ENCODE measurements at places on chromosomes 5 and 9.

DNA sequence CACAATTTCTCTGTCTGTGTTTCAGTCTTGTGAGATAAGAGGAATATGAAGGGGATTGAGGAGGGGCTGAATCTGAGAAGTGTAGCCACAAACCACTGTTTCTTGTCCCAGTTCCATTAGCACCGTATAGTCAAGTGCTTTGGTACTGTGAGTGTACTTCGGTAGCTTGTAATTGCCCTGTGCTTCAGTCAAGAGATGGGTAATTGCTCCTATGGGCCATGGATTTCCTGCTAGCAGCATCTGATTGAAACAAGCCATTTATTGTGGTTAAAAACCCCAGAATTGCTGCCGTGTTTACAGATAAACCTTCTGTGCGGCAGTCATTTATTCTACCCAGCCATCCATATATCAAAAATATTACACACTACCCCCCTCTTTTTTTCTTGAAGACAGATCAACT is 98.6 kb downstream of the MAT2B start:
- no peak for DNase-seq

DNA sequence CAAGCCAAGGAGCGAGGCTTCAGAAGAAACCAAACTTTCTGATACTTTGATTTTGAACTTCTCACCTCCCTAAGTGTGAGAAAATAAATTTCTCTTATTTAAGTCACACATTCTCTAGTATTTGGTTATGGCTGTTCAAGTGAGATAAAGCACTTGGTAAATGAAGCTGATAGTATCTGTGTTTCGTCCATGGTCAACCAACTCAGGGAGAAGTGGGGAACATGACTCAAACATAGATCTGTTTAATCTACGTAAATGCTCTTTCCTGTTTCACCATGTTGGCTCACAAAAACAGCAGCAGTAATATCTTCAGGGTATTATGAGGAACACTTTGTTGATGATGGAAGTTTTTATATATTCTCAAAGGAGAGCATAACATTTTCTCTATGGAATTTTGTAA is 2167.2 kb upstream of the C9orf72 start:
- no peak for DNase-seq

GRCh38 chr9:10026443-10026984 is 586.3 kb downstream of the PTPRD start:
- no peak for DNase-seq

- no peak for DNase-seq
Measured at GRCh38 chr5:107247427-107247826, 423.3 kb downstream of the EFNA5 start.

DNA sequence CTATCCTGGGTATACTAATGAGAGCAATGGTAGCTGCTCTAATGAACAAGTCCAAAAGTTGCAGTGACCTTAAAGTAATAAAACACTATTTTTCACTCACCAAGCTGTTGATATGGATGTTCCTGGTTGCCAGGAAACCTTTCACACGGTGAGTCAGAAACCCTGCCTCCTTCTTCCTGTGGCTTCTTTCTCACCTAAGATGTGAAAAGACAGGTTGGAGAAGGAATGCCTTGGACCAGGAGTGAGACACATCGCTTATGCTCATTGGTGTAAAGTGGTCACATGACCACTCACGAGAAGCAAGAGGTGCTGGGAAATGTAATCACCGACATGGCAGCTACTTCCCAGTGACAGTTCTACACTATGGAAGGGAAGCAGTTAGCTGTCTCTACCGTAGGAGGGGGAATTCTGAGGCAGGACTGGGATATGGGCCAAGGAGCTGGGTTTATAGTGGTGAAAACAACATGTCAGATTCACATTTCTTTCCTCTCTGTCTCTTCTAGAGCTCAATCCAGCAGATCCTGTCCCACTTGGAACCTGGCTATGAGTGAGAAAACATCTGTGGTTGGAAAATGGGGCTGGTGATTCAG is 320.4 kb upstream of the KLF4 start:
- DNase-seq: no peak

DNA sequence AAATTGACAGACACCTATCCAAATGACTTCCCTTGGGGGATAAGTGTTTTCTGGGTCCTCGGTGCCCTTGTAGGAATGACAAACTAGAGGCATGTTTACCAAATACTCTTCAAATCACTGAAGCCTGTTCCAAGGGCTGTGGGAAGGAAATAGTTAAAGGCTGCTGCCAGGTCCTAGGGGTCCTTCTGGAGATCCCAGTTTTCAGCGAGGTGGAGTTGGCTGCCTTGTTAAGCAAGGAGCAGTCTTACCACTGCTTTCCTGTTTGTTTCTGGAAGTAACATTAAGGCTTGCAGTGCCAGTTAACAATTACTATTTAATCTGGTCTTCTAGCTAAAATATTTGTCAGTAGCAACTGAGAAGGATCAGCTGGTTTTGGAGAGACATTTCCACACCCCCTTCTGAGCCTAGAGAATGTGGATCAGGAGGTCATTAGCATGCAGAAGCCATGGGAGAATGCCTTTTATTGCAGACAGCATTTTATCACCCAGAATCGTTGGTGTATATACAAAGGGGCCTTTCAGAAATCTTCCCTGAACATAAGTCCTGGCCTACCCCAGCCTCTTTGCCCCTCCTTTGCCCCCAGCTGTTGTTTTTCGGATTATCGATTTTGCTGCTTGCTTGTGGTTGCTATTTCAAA is 238.8 kb downstream of the DMAC1 start:
- DNase-seq: no peak

DNA sequence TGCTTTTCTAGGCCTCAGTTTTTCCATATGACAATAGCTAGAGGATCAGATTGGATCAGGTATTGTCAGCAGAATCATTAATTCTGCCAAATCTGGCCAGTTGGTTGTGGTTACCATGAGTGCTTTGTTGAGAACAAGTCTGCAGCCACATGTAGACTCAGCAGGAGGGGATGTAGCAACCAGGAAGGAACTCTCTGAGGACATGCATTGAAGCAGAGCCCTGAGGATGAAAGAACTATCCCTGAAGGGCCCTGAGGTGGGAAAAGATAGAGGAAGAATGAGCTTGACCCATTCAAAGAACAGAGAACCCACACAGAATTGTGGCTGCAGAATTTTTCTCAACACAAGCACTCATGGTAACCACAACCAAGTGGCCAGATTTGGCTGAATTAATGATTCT is 60.1 kb upstream of the AFAP1L1 start:
- DNase-seq: no peak

DNA sequence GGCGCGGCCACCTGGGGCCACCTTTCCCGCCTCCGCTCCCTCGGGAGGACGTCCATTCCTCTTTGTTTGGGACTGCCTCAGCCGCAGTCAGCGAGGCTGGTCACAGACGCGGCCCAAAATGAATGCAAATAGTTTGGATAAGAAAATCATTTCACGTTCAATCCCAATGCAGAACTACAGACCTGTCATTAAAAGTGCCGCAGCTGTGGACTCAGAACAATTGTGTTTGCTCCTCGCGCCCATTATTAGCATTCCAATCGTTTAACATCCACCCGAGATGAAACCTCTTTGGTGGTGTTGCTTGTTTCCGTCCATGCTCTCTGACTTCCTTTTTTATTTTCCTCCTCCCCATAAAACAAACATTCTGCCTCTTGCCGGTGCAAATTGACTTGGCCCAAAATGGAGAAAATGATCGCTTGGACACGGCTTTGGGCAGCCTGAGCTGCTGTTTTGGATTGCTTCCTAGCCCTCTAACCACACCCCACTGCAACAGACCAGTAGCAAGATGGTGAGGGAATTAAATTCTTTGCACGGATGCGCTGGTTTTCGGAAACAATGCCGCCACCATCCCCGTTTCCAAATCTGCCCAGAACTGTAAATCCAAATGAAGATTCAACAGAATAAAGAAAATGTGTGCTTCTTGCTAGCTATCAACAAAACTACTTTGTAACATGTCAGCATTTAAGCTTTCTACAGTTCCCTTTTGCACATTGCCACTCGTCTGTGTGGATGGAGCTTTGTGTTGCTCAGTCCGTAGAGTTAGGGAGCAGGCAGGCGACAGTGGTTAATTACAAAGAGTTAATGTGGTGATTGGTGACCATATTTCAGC is 784 bp downstream of the NLN start:
- peak; percentile 60 for DNase-seq

DNA sequence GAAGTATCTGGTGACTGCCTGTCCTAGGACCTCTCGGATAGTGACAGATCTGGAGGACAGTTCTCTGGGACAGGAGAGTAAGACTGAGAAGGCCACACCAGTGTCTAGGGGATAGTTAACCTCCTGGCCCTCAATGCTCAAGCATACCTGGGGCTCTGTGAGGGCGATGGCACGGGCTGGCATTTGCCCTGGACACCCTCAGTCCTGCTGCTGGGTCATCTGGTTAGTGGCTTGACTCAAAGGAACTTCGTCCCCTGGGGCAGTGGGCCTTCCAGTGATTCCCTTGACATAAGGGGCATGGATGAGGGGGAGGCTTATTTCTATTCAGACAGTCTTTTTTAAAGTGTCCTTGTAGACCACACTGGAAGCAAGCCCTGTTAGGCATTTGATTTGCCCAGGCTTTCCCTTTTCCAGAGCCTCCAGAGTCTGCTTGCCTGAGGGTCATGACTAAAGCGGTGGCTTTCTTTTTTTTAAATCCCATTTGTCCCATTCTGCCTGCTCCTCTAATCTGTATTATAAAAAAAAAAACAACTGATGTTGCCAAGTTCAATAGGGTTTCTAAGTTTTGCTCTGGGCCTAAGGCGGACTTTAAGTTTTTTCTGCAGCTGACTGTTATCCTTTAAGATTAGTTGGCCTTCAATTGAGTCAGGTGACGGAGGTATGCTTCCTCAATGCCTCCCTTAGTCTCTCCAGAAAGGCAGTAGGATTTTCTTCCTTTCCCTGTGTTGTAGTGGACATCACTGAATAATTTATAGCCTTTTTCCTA is 2083.5 kb upstream of the C9orf72 start:
- no peak for DNase-seq

DNA sequence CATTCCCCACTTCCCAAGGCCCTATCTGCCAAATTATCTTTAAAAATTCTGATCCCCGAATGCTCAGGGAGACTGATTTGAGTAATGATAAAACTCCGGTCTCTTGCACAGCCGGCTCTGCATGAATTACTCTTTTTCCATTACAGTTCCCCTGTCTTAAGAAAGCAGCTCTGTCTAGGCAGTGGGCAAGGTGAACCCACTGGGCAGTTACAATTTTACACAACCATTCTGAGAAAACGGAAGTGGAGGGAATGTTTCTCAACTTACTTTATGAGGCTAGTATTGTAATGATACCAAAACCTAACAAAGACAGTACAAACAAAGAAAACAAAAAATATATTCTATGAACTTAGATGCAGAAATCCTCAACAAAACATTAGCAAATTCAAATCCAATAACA is 100.0 kb downstream of the MCTP1 start:
- no peak for DNase-seq

- no peak for DNase-seq
Measured at GRCh38 chr5:148633067-148633377, 21.3 kb downstream of the HTR4 start.

- DNase-seq: no peak
Measured at GRCh38 chr5:65854925-65855324, 71.5 kb upstream of the ERBIN start.

DNA sequence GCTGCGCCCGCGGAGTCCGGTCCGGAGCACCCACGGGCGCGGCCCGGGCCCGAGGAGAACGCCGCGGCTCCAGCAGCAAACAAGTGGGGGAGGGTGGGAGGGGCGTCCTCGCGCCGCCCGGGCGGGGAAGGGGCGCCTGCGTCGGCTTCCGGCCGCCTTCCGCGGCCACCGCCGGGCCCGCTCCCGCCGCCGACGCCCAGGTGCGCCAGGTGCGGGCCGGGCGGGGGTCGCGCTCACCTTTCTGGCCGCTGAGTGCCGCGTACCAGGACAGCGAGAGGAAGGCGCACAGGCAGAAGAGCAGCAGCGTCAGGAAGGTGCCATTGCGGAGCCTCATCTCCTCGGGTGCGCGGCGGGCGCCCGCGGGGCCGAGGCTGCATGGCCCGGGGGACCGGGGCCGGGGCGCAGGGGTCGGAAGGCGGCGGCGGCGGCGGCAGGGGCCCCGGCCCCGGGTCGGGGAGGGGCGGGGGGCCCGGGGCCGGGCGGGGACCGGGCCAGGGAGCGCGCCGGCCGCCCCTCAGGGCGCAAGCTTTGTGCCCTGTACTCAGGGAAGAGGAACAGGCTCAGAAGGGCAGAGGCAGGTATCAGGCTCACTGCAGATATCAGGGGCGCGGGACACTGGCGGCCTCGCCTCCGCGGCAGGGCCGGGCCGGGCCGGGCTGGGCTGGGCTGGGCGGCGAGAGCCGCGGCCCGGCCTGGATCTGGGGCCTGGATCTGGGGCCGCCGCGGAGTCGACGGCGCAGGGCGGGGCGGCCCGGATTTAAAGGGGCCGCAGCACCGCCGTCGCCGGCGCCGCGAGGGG is at the start of gene MGAT4B:
Gene MGAT4B (minus strand): TSS at position 617 of the 799 bp plus-strand sequence. CDS start 283 bp downstream, at position 334.
- DNase-seq: peak; percentile 98
